ENCODE measurements at places on chromosomes 5 and 9.

- no peak for DNase-seq
These were observed 260.7 kb upstream of the KCNN2 start for GRCh38 chr5:114101153-114101552.

DNA sequence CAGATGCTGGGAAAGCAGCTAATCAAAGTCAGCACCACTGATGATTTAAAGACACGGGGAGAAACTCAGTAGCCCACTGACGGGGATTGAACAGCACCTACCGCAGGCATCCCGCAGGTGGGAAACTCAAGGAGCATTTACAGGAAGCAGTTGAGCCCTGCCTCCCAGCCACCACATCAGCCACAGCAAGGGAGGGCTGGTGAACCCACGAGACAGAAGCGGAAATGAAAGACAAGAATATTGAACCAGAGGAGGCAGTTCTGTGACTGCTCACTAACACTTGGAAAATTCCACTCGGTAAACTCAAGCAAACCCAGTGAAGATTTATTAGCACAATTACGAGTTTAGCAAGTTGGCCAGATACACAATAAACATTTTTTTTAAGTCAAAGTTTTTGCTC lies 10.6 kb upstream of the FAM163B start:
- DNase-seq, result no peak

DNA sequence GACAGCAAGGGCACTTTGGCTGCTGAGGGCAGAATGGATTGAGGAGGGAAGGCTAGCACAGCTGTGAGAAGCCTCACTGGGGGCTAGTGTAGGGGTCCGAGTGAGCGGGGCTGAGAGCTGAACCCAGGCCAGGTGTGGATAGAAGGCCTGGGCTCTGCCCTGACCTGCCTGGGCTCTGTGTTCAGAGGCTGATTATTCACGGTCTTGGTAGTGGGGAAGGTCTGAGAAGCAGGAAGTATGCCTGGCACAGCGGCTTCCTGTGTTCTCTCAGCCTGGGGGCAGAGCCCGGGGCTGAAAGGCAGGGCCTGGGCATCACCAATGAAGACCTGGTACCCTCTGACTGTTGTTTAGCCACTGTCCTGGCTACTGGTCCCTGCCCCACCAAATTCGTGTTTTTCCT lies 136.4 kb upstream of the TBC1D2 start:
- DNase-seq, result no peak

- DNase-seq, result no peak
These were observed 21.6 kb downstream of the MRPL22 start for GRCh38 chr5:154962494-154962893.

- no peak for DNase-seq
These were observed 6.0 kb upstream of the NEK6 start for GRCh38 chr9:124251605-124252378.

DNA sequence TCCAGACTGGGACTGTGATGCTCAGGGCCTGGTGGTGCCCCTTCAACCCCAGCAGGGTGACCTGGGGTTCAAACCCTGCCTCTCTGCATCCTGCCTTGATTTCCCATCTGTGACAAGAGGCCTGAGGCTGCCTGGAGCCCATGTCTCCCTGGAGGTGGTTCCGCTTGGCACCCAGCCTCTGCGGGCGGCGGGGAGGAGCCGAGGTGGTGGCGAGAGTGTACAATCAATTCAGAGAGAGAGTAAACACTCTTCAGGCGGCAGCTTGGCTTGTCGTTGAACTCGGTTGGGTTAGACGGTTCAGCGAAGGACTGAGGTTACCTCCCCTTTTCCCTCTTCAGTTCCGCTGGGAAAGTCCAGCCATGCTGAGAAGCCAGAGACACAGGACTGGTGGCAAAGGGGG lies 39.3 kb downstream of the NTNG2 start:
- DNase-seq, result no peak

DNA sequence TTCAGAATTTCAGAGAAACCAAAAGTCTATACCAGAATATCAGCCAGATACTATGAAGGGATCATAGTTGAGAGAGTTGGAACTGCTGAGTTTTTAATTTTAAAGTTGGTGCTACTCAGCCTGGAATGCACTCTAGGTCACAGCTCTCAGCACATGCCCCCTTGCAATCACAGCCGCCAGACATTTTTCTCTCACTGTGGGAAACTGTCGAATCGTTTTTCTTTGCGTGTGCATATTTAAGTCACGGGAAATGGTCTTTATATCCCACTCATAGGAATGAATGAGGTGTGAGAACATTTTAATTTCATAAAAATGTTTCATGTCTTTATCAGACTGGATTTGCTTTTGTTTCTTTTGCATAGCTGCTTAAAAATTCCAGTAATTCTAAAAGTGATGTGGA lies 12.2 kb upstream of the SPDL1 start:
- DNase-seq, result no peak

DNA sequence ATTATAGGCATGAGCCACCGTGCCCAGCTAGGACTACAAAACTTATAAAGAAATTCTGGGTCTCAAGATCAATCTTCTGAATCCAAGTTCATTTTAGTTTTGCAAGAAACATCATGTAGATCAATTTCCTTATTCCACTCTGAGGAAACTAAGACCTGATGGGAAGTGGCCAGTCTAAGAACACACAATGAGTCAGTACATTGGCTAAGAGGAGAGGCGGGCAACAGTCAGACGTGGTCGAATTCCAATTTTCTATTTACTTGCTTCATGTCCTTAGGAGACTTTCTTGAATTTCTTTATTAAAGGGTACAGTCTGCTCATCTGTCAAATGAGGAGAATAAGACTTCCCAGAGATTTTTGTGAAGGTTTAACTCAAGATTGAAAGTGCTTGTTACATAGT lies 432.1 kb upstream of the BRINP1 start:
- no peak for DNase-seq

DNA sequence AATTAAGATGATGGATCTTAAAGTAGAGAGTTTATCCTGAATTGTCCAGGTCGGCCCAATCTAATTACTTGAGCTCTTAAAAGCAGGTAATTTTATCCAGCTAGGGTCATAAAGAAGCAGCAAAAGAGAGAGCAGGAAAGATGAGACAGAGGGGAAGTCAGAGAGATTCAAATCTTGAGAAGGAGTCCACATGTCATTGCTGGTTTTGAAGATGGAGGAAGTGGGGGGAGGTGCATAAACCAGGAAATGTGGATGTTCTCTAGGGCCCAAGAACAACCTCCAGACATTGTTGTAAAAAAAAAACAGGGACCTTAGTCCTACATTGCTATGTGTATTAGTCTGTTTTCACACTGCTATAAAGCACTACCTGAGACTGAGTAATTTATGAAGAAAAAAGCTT lies 66.4 kb downstream of the SLCO4C1 start:
- DNase-seq, result no peak

DNA sequence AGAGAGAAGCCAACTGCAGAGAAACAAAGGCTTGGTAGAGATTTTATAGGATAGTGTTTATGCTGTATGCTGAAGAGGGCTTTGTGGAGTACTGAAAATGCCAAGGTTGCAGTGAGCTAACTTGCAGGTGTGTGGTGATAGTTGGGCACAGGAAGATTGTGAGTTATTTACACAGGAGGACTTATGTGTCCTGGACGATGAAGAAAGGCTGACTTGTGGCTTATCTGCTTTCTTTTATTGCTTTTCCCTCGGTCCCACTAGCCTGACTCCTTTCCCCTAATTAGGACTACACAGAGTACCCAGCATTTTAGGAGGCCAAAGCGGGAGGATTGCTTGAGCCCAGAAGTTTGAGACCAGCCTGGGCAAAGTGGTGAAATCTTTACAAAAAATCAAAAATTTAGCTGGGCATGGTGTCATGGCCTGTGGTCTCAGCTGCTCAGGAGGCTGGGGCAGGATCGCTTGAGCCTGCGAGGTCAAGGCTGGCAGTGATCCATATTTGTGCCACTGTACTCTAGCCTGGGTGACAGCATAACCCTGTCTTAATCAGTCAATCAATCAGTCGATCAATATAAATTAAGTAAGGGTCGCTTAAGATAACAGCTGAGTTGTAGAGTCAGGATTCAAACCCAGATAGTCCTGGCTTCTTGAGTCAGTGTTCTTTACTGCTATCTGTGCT lies 61.9 kb downstream of the UBE2R2 start:
- DNase-seq, result no peak

DNA sequence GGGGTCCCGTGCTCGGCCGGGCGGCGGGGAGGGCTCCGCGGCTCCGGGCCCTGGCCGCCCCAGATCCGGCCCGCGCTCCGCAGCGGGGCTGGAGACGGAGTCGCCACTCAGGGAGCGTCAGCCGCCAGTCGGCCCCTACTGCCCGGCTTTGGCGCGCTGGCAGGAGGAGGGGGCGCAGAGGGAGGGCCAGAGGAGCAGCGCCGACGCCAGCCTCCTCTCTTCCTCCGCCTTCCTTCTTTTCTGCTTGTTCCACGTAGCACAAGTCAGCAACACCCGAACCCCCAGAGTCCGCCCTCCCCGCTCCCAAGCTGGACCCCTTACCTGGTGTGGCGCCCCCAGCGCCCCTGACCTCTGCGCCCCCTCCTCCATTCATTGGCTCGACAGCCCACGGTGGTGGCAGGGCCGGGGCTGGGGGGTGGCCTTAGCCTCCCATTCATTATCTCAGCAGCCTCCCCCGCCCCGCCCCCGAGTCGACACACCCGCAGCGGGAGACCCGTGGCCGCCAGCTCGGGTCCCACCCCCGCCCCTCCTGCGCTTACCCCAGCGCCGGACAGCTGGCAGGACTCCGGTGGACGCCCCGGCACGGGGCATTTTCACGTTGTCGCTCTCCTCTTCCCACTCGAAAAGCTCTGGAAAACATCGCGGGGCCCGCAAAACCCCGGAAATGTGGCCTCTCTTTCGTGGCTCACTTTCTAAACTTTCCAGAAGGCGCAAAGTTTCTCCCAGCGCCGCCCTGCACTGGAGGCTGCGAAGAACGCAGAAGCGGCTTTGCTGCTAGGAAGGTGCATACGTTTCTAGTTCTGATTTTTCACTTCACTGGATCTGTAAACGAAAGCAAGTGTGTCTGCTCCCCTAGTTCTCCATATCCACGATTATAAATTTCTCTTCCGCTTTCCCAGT lies at the start of gene LPAR1:
Gene LPAR1, minus strand, starts transcription at position 140 of the 900 bp plus-strand sequence. CDS start 66,353 bp downstream, outside the sequence.
- DNase-seq, result peak; percentile 75

- DNase-seq, result no peak
These were observed 1.1 kb upstream of the UBAP2 start for GRCh38 chr9:34049630-34050384.

GRCh38 chr5:63310644-63311043 lies 651.6 kb downstream of the HTR1A start:
- DNase-seq, result no peak

GRCh38 chr9:84190411-84190810 lies 150.1 kb downstream of the SLC28A3 start:
- DNase-seq, result no peak

- DNase-seq, result peak; percentile 76
These were observed 10.2 kb downstream of the HAND1 start for GRCh38 chr5:154467655-154468354.

GRCh38 chr9:128629852-128630545 lies 26.6 kb downstream of the DYNC2I2 start:
- no peak for DNase-seq

DNA sequence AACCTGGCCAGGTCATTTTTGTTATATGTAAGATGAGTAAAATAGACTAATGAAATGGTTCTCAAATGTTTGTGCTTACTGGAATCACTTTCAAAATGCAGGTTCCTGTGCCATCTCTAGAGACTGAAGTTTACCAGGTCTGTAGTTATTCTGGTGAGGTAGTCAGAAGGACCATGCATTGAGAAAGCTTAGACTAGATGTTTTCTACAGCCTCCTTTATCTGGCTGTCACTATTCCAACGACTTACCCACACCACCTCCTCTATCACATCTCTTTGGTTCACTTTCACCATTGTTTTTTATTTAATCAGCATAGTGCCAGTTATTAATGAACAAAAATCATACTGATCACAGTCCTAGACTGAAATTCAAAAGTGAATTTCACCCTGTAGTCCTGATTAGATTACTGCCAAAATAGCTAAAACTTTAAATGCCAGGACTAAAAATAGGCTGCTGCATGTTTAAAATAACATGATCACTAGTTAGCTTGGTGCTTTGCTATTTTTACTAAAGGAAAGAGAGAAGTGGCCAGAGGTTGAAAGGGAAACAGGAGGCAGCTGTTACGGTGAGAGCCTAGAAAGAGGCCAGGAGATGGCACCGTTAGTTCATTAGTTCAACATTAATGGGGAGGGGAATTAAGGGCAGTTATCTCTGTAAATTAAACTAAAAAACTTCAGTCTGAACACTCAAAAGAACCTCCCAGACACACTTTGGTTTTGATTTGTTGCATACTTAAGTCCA lies 13.9 kb upstream of the FNIP1 start:
- DNase-seq, result no peak

DNA sequence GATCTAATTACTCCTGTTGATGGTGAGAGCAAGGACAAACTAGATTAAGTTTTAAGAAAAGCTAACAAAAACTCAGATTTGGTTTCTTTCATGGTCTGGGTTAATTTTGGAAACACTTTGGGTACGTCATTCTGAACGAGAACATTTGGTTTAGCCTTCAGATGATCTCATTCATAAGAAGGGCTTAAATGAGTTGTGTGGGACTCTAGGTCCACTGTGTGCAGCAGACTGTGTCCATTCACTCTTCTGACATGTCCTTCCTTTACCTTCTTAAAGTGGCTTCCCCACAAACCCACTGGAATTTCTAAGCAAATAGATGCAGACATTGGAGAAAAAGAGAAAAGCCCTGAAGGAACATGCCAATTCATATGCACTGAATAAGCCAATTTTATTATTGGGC lies 96.8 kb downstream of the FBXO4 start:
- DNase-seq, result no peak

DNA sequence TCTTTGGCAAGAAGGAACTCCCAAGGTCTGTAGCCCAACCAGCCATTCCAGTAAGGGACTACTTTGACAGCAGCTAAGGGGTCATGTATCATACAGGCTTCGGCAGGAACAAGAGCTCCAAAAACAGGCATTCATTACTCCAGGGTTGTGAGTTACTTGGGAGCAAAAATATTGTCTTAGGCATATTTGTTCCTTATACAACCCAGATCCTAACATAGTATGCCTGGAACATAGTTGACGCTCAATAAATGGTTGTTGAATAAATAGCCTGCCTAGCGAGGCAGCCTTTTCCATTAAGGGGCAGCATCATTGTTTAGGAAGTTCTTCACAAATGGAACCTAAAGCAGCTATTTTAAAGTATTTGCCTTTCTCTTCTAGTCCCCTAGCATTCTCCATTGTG lies 35.8 kb upstream of the FER start:
- DNase-seq, result no peak

DNA sequence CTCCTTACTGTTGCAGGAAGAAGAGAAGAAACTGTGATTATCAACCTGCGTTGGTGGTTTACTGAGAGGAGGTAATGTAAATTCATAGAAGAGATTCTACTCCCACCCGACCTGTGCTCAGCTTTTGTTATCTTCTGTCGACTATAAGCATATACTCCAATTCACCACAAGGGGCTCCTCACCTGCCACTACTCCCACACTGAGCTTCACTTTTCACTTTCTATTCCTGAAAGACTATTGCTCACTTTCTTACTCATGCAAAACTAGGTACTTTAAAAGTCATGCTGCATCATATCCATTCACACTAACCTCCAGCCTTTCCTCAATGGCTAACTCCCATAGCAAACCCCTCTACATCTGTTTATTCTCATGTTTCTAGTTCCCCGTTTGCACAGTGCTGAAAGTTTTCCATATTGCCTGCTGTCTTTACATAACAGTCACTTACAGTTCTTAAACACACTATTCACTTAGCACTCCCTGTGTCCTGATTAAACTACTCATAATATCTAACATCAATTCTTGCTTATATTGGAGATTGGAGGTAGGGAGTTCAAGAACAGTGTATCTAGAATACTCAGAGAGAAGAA lies 1062.6 kb downstream of the NR2F1-AS1 start:
- DNase-seq, result no peak

GRCh38 chr5:162068412-162068811 lies 839 bp downstream of the GABRG2 start:
- DNase-seq, result no peak

- DNase-seq, result no peak
These were observed 775 bp upstream of the LHX2 start for GRCh38 chr9:124010665-124011321.

Data from tibial nerve (tissue), 4 donors.